Bronchial epithelial cell (primary cell): ENCODE measurements at places on chromosomes 1 and 21. TPM values are rescaled to one million over a fixed set of nuclear protein-coding genes. Genes with fewer than 3 reads are reported as not detected.

- DNase-seq: no peak
Observed at GRCh38 chr1:110068646-110069403, 1.6 kb downstream of the ALX3 start.

DNA sequence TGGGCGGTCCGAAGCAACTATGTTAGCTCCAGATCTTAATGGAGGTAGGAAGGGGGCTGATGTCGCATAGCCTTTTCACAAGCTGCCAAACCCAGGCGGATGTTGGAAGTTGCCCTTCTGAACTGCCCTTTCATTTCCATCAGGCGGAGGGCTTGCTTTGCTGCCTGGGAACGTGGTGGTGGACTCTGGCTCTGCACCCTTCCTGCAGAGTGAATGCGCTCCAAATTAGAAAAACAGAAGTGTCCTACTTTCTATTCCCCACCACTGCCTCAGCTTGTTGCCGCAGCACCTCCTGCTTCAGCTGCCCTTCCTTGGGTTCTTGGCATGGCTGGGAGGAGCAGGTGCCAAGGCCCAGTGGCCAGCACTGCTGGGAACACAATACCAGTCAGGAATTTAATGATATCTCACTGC is 60.6 kb downstream of the AK4 start:
- no peak for DNase-seq

GRCh38 chr1:186819126-186819525 is 9.6 kb upstream of the PLA2G4A start:
- no peak for DNase-seq

DNA sequence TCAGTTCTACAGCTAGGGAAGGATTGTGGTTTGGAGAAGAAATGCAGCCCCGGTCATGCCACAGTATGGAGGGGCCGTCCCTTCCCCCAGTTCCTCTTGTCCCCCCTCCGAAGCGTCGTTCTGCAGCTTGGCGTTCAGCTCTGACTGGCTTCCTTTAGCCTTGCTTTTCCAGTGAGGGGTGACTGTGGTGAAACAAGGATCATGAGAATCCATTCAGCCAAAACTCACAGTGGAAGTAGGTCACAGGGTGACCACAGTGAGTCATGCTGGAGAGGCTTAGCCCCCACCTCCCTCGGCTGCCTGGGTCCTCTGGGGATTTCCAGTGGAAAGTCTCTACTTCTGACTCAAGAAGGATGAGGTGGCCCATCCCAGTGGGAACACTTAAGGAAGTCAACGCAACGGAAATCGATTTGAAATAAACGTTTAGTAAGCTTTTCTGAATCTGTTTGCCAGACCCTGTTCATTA is 37.3 kb upstream of the COL6A2 start:
- no peak for DNase-seq

GRCh38 chr1:109783436-109783835 is 19.7 kb upstream of the EPS8L3 start:
- peak; percentile 89 for DNase-seq

- no peak for DNase-seq
Observed at GRCh38 chr1:246208105-246208504, 299.0 kb downstream of the SMYD3 start.

The KRTAP11-1 gene
- not detected in 2 replicates for total RNA-seq

- DNase-seq: peak; percentile 3
Observed at GRCh38 chr1:210980082-210980481, 153.9 kb downstream of the KCNH1 start.
